ENCODE measurements at places on chromosomes 1 and 21.

- no peak for DNase-seq
Observed at GRCh38 chr1:101235216-101235695, 1.6 kb upstream of the S1PR1 start.

DNA sequence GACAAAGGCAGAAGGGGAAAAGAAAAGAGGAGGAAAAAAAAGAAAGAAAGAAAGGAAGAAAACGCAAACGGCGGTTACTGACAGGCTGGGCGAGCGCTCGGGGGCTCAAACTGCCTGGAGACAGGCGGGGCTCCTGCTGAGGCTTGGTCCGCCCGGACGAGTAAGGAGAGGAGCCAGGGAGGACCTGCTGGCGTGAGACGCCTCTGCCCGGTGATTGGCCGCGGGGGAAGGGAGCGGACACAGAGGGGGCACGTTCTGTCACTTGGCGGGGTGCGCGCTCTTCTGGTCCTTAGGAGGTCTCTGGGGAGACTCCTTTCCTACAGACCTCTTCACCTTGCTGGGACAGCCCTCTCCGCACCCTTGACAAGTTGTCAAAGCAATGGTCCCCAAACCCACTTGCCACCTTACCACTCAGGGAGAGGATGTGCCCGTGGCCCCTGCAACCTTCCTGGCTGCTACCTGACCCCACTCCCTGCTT lies 791 bp upstream of the PIK3R3 start:
- peak; percentile 71 for DNase-seq

DNA sequence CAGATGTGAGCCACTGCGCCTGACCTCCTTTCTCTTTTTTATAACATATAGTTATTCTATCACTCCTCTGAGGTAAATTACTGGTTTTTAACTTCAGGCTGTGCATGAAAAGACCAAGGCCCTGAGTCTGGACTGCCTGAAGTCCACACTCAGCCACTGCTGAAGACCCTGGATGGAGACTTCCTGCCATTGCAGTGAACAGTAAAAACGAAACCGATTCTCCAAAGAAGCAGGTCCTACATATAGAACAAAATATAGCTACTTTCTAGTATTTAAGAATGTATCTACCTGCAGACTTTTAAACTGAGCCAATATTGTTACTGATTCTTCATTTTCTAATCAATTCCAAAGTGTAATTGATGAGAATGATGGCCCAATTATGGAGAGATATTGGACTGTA lies 232.8 kb downstream of the CHRM3 start:
- no peak for DNase-seq

DNA sequence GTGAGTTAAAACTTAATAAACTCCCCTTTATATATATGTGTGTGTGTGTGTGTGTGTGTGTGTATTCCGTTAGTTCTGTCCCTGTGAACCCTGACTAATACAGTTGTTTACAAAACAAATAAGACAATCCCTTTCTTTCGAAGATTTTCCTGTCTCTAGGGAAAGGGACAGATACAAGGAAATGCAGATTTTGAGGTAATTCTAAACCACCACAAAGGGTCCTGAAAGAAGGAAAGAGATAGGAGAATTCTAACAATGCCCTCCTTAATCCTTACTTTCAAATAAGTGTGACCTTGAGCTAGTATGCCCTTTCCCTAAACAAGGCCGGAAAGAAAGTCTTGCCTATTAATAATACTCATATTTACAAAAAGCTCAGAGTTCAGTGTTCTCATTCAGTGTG lies 164.8 kb upstream of the COL11A1 start:
- no peak for DNase-seq
